ENCODE measurements at places on chromosomes 2 and 18. TPM values are rescaled to one million over a fixed set of nuclear protein-coding genes. Genes with fewer than 3 reads are reported as not detected.

DNA sequence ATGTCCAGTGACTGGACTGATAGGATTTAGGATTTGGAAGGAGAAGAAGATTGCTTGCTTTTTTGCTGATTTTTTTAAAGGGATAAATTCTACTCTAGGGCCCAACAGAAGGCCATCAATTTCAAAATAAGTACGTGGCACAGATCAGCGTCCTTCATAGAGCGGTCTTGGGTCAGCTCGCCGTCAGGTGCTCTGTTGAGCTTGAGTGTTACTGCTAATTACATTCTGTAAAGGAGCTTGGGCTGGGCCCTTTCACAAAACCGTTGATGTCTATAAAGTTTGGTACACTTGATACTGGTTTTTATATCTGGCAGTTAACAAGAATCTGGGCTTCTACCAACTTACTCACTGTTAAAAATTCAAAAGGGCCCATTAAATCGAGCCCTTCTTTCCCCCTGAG lies 45.4 kb downstream of the ARMC9 start:
- DNase-seq = no peak

- DNase-seq = no peak
Observed at GRCh38 chr2:99032786-99033185, 96.8 kb upstream of the CRACDL start.

GRCh38 chr18:78562531-78562961 lies 417.1 kb upstream of the SALL3 start:
- DNase-seq = no peak

- no peak for DNase-seq
Observed at GRCh38 chr2:127422559-127423477, 4.6 kb downstream of the PROC start.

SMYD1 gene
- polyA plus RNA-seq = 326 TPM

DPYSL5 gene
- 39.8 TPM for polyA plus RNA-seq

Data from hindlimb muscle (tissue), 1 donor.